ENCODE measurements at places on chromosomes 3 and 15.

- no peak for DNase-seq
These were observed 42.0 kb downstream of the ATP2C1 start for GRCh38 chr3:130935761-130936492.

DNA sequence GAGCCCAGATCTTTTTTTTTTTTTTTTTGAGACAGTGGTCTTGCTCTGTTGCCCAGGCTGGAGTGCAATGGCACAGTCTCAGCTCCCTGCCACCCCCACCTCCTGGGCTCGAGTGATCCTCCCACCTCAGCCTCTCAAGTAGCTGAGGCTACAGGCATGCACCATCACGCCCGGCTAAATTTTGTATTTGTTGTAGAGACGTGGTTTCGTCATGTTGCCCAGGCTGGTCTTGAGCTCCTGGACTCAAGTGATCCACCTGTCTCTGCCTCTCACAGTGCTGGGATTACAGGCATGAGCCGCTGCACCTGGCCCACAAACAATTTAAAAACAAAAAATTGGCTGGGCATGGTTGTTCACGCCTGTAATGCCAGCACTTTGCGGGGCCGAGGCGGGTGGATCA, 22.6 kb upstream of the SLC6A6 start:
- DNase-seq: no peak

GRCh38 chr15:91936182-91936775, 82.8 kb downstream of the SLCO3A1 start:
- DNase-seq: no peak

DNA sequence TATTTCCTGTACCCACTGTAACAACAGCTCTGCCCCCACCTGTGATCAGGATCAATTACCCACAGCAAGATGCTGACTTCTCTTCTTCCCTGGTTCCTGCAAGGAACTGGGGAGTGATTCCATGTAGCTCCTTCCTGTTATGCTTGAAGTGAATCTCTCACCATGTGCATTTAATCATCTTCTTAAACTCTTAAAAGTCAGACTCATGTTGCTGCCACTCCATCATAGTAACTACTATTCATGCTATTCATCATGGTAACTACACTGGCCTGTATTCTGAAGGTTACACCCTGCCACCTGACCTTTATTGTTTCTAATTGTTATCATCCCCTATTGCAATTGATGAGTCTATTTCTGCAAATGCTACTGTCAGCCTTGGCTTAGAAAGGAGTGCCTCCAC, 89.5 kb downstream of the SUCNR1 start:
- no peak for DNase-seq

DNA sequence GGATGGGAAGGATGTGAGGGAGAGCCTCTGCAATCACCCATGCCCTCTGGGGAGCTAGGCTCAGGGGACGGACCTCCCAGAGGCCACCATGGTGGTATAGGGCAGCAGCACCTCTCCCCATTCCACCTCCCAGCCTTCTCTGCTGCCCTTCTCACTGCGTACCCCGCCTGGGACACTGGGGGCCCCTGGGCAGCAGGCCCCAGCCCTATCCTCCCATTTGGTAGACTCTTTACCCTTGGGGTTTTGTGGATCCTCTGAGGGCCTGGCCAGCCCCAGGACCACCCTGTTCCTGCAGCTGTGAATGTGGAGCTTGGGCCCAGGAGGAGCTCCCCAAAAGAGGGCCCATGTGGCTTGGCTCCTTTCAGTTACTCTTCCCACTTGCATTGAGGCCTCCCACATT, 131.9 kb downstream of the DNAJB8 start:
- no peak for DNase-seq

GRCh38 chr3:45647148-45647619, 42.0 kb upstream of the SACM1L start:
- DNase-seq: no peak

GRCh38 chr3:175246234-175246633, 387.1 kb downstream of the NAALADL2 start:
- DNase-seq: no peak

- no peak for DNase-seq
These were observed 57.4 kb downstream of the CDCP1 start for GRCh38 chr3:45088543-45089358.

DNA sequence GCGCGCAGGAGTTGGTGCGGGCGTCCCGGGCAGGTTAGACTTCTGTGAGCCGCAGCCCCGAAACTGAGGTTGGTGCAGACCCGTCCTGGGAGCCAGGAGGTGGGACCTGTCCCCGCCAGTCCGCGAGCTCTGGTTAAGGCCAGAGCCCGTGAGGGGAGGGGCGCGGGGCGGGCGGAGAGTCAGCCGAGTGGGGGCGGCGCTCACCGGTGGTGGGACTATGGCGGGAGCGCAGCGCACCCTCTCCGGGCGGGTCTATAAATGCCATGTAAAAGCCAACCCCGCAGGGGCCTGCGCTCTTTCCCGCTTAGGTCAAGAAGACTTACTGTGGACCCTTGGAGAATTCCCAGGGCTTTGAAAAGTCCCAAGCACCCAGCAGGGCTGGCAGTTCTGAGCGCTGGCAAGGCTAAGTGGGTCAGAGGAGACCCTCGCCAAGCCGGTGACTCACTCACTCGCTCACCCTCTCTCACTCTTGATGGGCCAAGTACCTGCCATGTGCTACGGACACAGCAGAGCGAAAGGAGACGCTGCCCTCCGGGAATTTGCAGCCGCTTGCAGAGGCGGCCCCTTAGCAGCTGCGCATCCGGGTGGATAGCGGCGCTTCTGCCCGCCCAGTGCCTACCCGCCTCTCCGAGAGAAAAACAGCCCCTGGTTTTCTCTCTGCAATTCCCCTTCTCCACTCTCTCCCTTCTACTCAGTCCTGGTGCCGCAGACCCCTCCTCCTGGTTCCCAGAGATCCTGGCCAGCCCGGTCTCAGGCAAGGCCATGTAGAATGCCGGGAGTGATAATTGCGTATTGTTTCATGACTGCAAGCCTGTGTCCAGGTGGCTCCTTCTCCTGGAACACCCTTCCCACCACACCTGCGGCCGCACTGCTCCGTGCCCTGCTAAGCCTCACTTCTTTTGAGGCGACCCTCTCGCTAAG, at the start of gene ALDH1L1:
Gene ALDH1L1 (minus strand): TSS at position 110 of the 921 bp plus-strand sequence. CDS start 19,607 bp downstream, outside the sequence.
- DNase-seq: no peak

GRCh38 chr3:36362973-36363372, 17.3 kb upstream of the STAC start:
- DNase-seq: no peak

DNA sequence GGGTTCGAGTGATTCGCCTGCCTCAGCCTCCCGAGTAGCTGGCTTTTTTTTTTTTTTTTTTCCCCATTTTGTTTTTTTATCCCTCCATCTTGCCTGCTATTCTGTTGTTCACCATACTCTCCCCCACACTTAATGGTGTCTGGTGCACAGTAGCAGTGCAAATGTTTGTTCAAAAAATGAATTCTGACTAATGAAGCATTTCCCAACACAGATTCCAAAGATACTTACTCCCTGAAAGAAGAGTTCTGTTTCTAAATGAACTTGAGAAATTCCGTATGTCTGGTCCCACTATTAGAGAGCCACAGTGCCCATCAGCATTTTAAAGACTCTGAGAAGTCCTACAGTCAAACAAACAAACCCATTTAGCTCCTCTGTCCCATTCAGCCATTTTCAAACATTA, 9.5 kb downstream of the EDEM1 start:
- DNase-seq: no peak

- no peak for DNase-seq
These were observed 13.0 kb downstream of the ZBED2 start for GRCh38 chr3:111582120-111582474.

- DNase-seq: no peak
These were observed 4.9 kb downstream of the PRRT3 start for GRCh38 chr3:9947025-9947995.

DNA sequence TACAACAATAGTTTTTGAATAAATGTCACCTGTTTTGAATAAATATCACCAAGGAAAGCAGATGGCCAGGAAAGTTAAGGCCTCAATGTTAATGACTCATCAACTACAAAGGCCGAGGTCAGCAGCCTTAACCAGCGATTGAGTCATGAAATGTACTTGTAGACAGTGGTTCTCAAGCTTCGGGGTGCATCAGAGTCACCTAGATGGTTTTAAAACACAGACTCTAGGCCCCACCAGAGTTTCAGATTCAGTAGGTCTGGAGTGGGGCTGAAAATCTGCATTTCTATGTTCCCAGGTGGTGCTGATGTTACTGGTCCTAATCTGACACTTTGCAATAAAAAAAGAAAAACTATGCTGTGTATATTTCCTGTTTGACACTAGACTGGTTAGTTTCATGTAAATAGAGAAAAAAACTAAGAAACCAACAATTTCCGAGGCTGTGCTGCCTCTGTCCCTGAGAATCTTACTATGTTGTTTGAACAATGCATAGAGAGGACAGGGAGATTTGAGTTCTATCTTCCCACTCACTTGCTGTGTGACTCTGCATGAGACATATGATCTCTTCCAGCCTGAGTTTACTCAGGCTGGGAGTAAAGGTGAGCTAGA, 9.8 kb downstream of the RAB27A start:
- peak; percentile 44 for DNase-seq

- no peak for DNase-seq
These were observed 4.2 kb downstream of the B3GALNT1 start for GRCh38 chr3:161100994-161101393.

GRCh38 chr3:153284282-153284938, 122.4 kb downstream of the RAP2B start:
- DNase-seq: peak; percentile 31

DNA sequence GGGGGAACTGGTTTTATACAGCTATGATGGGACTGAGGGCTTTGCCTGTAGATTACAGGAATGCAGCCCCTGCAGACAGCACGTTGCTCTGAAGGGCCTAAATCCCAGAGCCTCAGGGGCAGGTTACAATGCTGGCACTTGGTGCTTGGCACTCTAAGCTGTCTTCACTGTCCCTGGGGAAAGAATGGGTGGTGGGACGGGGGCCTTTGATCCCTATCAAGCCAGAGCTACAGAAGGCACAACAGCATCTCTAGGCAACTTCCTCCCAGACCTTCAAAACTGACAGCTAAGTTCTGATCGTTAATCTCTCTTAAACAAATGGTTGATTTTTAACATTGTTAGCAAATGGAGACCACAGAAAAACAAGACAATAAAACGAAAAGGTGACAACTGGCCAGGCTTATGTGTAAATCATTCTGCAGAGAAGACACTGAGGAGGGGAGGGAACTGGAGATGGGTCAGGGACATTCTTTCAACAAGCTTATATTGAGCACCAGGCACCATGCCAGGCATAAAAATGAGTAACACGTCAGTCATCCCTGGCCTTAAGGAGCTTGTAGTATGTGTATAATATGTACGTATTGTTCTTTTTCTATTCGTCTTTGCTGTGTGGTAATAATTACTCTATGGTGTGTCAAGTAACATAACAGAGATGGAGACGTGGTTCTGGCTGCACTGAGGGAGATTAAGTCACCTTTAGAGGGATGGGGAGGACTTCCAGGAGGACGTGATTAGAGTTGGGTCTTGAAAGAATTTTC, 49.1 kb downstream of the CA12 start:
- DNase-seq: no peak

DNA sequence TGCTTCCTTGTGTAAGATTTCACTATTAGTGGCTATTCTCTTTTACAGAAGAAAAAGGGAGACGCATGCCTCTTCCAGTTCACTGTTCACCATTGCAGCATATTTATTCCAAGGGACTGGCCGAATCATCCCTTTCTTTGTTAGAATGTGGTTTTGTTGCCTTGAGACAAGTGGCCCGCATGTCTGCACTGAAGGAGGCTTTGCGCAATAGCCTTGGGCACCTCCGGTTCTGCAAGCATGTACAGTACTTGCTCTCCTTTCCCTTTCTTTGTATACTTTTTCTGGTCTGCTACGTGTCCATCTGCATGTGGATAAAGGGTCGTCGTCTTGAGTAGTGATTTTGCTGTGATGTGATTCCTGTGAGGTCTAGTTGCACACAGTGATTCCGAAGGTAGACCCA, 43.0 kb downstream of the FLNB start:
- no peak for DNase-seq

DNA sequence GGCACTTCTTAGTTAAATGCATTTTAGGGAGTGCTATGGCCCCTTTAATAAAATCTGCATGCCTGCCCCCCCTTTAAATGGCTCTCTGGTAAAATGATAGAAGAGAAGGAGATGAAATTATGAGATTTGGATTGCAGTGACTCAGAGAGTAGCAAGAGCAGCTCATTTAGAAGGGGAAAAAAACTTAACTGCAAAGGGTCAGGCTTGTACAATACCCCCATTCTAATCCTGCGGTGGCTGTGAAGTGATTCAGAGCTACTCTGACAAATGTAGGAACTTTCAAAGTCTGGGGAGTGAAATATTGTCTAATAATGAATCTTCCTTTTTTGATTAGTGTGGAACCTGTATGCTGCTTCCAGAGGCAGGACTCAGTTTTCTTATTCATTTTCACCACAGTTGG, 44.1 kb upstream of the TBC1D23 start:
- DNase-seq: no peak

GRCh38 chr3:28495301-28495700, 146.7 kb upstream of the AZI2 start:
- no peak for DNase-seq

GRCh38 chr15:97061392-97061791, 730.9 kb downstream of the NR2F2 start:
- DNase-seq: no peak

GRCh38 chr15:68304589-68305337, 27.2 kb downstream of the FEM1B start:
- DNase-seq: no peak

- no peak for DNase-seq
These were observed 224.8 kb upstream of the DCBLD2 start for GRCh38 chr3:99126316-99126715.

- no peak for DNase-seq
These were observed 10.7 kb upstream of the OCA2 start for GRCh38 chr15:28109626-28110455.

- peak; percentile 37 for DNase-seq
These were observed 42.9 kb downstream of the IDH2 start for GRCh38 chr15:90059208-90059985.

GRCh38 chr15:33737687-33738601, 230.4 kb upstream of the CHRM5 start:
- DNase-seq: peak; percentile 5

GRCh38 chr3:181103605-181104004, 114.1 kb upstream of the DNAJC19 start:
- DNase-seq: no peak

DNA sequence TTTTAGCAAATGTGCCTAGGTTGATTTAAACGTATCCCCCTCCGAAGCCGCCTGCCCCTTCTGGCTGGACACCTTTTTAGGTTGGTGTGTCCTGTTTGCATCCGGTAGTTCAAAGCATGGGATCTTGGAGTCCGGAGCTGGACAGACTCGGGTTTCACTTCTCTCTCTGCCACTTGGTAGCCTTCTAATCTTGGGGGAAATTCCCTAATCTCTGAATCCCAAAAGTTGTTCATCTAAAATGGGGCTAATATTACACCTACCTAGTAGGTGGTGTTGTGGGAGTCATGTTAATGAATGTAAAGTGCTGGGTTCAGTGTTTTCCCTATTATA, 760 bp downstream of the FANCI start:
- DNase-seq: no peak

DNA sequence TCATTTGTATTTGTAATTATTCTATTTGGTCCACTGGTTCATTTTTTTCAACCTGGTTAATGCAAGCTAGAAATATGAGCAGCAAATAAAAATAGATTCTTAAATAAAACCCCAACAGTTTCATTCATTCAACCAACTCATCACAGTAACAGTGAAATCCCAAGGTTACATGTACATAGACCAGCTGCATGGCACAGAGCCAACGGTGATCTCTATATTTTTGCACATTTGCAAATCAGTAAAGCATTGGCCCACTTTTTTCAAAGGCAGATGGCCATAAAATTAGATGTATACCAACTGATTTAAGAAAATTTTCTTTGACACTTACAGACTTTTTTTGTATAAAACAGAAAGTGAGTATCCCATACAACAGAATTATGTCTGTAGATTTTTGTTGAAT, 49.3 kb downstream of the STRIT1 start:
- no peak for DNase-seq

- DNase-seq: no peak
These were observed 71.9 kb upstream of the MBNL1 start for GRCh38 chr3:152196782-152197181.

Measured in activated CD4-positive, alpha-beta T cell treated with anti-CD3 and anti-CD28 coated beads, Interleukin-2, amount 50 U/mL, for 4 hours (primary cell).